ENCODE measurements at places on chromosomes 11 and 22.

DNA sequence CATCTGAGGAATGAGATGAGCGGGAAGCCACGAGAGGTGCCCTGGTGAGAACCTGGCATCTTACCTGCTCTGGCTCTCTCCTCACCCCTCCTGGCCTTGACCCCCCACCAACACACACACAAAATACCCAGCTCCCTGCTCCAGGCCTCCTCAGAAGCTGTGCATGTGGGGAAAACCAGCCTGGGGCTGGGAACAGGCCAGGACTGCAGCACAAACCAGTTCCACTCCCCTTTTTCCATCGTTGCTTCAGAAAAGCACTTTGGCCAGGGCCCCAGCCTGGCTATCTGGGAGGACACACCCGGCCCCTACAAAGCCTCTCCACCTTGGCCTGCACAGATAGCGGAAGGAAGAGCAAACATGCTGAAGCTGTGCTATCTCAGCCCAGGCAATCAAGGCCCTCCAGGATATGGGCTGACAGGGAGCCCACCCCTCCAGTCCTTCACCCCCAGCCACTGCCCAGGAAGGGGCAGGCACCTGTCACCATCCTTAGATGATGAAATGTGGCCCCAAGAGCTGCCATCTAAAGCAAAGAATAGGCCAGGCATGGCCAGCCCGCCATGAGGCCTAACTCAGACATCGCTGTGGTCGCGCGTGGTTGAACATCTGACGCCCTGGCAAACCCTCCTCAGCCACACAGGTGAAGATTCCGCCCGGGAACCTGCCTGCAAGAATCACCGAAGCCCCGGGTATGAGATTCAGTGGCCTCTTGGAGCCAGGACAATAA lies 35.4 kb downstream of the PISD start:
- no peak for DNase-seq

DNA sequence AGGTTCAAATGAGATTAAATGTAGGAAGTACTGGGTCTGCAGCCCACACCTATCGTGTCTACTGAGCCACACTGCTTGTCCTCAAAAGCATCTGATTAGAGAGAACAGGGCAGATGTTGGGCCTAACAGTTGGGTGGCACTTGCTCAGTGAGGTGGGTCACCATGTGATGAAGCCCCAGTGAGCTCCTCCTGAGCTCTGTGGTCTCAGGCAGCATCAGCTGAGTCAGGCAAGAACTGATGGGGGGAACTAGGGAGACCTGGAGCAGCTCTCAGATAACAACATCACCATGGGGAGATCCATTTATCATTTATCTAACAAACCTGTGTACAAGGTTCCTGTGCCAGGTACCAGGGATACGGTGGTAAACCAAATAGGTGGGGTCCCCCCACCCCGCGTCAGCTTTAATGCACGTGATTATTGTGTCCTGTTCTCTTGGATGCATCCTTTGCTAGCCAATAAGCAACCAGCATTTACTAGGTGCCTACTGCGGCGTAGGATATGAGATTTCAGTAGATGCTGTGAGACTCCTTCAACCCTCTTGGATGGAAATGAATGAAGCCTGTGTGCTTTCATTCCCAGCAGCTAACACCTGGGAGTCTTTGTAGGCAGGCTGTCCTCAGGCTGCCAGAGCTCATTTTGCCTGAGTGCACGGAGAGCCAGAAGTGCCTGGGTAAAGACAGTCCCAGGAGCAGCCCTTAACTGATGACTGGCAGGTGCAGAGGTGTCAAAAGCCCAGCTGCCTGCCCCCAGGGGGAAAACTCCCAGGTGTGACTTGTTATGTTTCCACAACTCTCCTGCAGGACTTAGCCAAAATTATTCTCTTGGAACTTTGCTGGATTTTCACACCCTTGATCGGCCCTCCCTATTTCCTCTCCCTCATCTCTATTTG lies 73.6 kb upstream of the NARS2 start:
- DNase-seq: no peak

- no peak for DNase-seq
Observed at GRCh38 chr11:18463439-18463838, 7.8 kb downstream of the LDHAL6A start.

- DNase-seq: no peak
Observed at GRCh38 chr11:26827567-26828081, 105.8 kb upstream of the SLC5A12 start.

- no peak for DNase-seq
Observed at GRCh38 chr11:76609736-76610370, 60.7 kb downstream of the LRRC32 start.

GRCh38 chr11:60348116-60348515 lies 21.1 kb downstream of the MS4A6E start:
- no peak for DNase-seq

DNA sequence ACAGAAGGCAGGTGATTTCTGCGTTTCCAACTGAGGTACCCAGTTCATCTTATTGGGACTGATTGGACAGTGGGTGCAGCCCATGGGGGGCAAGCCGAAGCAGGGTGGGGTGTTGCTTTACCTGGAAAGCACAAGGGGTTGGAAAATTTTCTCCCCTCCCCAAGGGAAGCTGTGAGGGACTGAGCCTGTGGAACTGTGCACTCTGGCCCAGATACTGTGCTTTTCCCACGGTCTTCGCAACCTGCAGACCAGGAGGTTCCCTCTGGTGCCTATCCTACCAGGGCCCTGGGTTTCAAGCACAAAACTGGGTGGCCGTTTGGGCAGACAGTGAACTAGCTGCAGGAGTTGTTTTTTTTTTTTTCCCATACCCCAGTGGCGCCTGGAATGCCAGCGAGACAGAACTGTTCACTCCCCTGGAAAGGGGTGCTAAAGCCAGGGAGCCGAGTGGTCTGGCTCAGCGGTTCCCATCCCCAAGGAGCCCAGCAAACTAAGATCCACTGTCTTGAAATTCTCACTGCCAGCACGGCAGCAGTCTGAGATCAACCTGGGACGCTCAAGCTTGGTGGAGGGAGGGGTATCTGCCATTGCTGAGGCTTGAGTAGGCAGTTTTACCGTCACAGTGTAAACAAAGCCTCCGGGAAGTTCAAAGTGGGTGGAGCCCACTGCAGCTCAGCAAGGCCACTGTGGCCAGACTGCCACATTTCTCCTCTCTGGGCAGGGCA lies 97.2 kb downstream of the JRKL start:
- no peak for DNase-seq

- no peak for DNase-seq
Observed at GRCh38 chr11:81570669-81571068, 1163.0 kb downstream of the FAM181B start.

- DNase-seq: no peak
Observed at GRCh38 chr11:8015753-8016239, 28.7 kb downstream of the EIF3F start.

- no peak for DNase-seq
Observed at GRCh38 chr11:5252192-5252918, 2.2 kb downstream of the HBG2 start.

DNA sequence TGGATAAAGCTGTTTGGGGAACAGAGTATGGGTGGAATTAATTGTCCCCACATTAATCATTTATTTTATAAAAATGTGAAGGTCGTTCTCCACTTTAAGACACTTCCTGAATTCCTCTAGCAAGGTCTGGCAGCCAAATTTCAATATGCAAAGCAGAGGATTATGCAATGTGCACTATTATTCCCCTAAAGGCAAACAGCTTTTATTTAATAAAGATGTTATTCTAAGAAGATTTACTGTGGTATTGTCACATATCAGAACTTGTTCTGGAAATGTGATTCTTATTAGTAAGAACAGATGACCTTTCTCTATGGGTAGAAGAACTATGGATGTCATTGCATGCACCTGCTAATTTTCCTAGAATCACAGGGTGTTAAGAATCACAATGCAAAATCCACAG lies 1128.8 kb upstream of the CCDC90B start:
- DNase-seq: no peak

GRCh38 chr11:13851691-13852090 lies 110.8 kb upstream of the SPON1 start:
- no peak for DNase-seq

DNA sequence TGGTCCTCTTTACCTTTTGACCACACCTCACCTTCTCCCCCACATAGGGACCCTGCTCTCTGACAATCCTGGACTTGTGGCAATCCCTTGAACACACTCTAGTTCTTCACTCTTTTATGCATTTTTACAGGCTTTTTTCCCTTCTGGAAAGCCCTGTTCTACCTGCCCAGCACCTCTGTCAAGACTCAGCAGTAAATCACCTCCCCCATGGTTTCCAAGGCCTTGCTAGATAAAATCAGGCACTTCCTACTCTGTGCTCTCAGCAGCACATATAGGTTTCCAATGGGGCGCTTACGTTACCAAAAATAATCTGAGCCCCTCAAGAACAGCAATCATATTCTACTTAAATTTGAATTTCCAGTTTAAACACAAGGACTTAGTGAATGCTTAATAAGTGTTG lies 53.9 kb downstream of the ETS1 start:
- no peak for DNase-seq

GRCh38 chr11:24514219-24514594 lies 17.4 kb downstream of the LUZP2 start:
- no peak for DNase-seq

- DNase-seq: no peak
Observed at GRCh38 chr22:26068571-26068970, 100.7 kb upstream of the SEZ6L start.

DNA sequence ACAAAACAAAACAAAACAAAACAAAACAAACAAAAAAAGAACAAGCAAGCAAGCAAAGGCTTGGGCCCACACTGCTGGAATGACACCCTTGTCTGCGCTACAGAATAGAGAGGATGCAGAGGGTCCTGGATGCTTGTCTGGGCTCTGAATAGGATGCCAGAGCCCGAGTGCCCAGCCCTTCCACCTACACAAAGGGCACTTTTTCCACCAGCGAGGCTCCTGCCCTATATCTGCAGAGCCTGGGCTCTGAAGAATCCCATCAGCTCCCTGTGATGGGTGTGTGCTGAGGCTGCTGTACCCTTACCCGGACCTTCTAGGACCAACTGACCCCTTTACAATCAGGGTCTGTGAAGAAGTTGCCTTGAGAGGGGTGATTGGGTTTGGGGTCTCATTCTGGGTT lies 221.2 kb downstream of the DSCAML1 start:
- DNase-seq: no peak

- DNase-seq: no peak
Observed at GRCh38 chr11:18321578-18321968, 367 bp downstream of the HPS5 start.

- DNase-seq: no peak
Observed at GRCh38 chr11:120814531-120815318, 209.2 kb upstream of the TBCEL start.

- no peak for DNase-seq
Observed at GRCh38 chr11:90476442-90477007, 253.7 kb upstream of the CHORDC1 start.

DNA sequence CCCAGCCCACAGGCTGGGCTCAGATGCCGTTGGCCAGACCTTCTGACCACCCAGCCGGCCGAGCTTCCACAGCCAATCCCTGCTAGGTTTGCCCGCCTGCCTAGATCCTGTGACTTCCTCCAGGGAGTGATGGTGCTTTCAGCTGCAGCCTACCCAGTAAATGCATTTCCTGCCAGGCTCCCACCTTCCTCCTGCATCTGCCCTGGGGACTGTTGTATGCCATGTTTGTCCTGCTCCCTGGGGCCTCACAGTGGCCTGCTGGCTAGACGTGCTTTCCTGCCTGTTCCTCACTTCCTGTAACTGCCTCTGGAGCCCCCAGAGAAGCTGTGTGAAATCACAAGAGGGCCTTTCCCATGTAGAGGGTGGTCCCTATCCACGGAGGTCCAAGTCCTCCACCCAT lies 86.2 kb downstream of the GALNT18 start:
- DNase-seq: no peak

DNA sequence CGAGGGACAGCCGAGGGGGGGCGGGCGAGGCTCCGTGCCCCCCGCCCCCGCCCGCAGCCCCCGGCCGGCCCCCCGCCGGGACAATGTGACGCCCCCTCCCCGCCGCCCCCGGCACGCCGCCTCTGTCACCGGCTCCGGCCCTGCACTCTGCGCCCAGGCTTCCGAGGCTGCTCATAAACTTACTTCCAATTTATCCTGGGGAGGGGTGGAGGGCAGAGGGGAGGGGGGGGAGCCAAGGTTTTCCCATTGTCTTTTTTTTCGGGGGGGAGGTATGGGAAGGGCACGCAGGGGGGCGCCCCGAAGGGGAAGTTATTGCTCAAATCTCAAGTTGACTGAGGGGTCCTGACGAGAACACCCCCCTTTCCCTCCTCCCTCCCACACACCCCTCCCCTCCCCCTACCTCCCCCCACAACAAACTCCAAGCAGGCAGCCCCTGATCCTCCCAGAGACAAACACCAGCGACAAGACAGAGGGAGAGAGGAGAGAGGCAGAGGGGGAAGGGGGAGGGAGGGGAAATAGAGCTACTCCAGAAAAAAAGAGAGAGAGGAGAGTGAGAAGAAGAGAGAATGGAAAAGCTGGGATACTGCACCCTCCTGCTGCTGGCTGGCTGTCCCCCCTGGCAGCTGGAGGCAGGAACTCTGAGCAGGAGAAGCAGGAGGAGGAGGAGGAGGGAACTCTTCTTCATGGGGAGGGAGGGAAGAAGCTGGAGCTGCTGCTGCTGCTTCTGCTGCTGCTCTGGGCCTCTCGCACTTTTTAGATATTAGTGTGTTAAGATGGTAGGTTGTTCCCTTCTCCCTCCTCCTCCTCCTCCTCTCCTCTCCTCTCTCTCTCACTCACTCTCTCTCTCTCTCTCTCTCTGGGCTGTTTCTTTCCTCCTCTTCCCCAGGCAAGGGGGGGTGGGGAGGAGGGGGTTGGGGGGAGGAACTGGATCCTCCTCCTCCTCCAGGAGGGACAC lies 631 bp downstream of the PHF21A start:
- DNase-seq: no peak

DNA sequence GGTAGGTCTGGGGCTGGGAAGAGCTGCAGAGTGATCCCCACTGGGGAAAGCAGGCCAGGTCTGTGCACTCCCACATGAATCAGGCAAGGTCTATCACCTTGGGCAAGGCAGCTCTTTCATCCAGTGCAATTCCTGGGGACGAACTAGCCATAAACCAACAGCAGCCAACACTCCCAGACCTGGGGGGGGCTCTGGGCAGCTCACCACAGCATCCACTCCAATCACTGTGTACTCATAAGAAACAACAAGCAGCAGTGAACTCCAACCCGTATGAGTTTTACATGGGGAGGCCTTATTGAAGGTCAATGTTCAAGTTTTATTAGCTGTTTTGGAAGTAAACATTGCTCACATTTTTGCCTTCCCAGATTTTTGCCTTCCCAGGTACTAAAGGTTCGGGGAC lies 157.4 kb upstream of the NAV2 start:
- no peak for DNase-seq

DNA sequence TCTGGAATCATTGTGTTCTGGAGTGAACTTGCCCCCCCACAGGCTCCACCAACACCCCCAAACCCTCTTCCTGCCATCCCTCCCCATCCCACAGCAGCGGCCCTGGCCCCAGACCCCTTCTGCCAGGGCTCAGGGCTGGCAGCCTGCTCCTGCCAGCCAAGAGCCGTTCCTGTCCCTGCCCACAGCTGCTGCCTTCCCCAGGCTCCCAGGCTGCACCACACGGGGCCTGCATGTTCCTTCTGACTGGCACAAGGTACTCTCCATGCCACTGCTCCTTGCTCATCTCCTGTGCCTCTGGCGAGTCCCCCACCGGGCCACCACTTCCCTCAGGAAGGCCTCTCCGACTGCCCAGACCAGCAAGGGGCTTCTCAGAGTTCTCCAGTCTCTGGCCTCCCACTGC lies 4.9 kb downstream of the GP1BB start:
- DNase-seq: no peak

- DNase-seq: no peak
Observed at GRCh38 chr11:6475936-6476335, 2.2 kb upstream of the TRIM3 start.

All from GM12891 (cell line).